Suppressor macrophage (primary cell): ENCODE measurements at places on chromosomes 4 and X.

- peak; percentile 65 for DNase-seq
Measured at GRCh38 chrX:119775517-119776238, 15.8 kb downstream of the RPL39 start.

DNA sequence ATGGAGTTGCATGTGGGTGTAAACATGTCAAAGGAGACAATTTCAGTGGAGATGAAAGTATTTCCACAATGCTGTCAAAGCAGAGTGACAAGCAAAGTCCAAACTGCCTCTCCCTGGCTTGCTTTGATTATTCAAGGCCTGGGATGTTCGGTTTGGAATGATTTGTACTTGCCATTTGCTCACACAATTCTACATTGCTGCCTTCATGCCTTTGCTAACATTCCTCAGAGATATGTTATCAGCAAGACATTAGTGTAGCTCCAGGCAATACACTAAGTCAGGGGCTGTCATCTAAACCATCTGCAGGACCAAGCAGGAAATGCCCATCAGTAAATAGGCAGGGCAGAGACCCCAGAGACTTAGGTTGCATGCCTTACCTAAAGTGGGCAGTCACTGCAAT, 79.6 kb upstream of the C1QTNF7 start:
- no peak for DNase-seq

GRCh38 chr4:25972984-25973745, 59.1 kb downstream of the SMIM20 start:
- DNase-seq, result peak; percentile 35

DNA sequence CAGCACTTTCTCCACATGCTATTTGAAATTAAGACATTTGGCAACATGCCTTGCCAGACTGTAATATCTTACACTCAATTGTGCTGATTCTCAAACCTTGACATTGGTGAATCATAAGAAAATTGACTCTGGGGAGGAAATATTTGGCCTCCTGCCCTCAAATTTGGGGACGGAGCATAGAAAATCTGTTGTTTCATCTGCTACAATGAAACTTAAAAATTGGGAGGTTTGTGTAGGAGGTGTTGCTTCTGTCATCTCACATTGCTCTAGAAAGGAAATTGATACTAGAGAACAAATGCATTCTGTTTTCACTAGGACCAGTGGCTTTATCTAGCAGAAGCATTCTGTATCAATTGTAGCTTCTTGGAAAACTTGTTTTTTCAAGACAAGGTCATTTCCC, 5.3 kb downstream of the OCRL start:
- no peak for DNase-seq

- no peak for DNase-seq
Measured at GRCh38 chr4:36508394-36508793, 227.0 kb downstream of the DTHD1 start.

GRCh38 chr4:164779811-164780216, 25.9 kb downstream of the SMIM31 start:
- DNase-seq, result peak; percentile 47

DNA sequence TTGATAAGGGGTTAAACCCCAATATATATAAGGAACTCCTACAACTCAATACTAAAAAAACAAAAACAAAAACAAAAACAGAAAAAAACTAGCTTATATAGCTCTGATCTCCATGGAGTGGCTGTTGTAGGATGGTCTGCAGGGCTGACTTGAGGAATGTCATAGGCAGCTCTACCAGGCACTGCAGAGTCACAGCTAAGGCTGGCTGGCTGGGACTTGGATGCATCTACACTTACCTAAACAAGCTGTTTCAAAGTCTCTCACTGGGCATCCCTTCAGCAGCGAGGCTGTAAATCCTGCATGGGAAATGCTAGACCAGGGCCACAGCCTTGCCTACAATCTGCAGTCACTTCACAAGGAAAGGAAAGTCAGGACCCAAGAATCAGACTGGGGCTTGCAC, 61.3 kb downstream of the HOPX start:
- no peak for DNase-seq

- no peak for DNase-seq
Measured at GRCh38 chrX:98523026-98523425, 1639.3 kb downstream of the RPA4 start.

GRCh38 chr4:80053140-80053910, 19.7 kb downstream of the ANTXR2 start:
- no peak for DNase-seq

GRCh38 chr4:7558436-7558835, 123.7 kb upstream of the PSAPL1 start:
- no peak for DNase-seq

DNA sequence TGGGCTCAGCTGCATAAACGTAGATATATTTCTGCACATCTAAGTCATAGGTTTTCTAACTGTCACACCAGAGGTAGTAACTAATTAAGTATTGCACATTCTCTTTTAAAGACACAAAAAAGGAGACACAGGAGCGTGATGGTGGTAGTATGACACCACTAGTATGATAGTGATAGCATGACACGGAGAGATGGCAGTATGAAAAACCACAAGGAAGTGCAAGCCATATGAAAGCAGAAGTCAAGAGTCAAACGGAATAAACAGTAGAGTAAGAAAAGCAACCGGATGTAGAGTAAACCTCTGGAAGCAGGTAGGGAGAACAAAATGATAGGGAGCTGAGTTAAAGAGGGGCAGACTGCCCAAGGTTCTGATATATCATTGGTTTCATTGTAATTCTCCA, 382.2 kb upstream of the INTU start:
- no peak for DNase-seq

- DNase-seq, result no peak
Measured at GRCh38 chrX:121455890-121456289, 408.5 kb downstream of the GLUD2 start.
